Fibroblast of the conjunctiva (primary cell): ENCODE measurements at places on chromosomes 7 and 10.

GRCh38 chr10:93553482-93554315 lies 12.8 kb upstream of the FFAR4 start:
- no peak for DNase-seq

DNA sequence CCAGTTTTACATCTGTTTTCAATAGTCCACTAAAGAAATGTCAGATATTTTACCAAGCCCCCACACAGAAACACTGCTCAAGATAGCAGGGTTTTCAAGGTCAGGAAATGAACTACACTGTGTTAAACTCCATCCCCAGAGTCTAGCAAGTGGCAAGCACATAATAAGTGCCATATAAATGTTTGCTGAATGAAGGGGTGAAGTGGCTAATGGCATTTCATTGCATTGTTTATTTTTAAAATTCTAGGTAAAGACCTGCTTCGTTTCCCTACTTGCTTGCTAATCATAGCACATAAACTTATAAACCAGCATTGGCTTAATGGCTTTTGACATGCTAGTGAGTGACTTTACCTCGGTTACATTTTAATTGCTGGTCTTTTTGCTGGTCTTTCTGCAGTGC lies 322.6 kb downstream of the GRID1 start:
- DNase-seq = no peak

DNA sequence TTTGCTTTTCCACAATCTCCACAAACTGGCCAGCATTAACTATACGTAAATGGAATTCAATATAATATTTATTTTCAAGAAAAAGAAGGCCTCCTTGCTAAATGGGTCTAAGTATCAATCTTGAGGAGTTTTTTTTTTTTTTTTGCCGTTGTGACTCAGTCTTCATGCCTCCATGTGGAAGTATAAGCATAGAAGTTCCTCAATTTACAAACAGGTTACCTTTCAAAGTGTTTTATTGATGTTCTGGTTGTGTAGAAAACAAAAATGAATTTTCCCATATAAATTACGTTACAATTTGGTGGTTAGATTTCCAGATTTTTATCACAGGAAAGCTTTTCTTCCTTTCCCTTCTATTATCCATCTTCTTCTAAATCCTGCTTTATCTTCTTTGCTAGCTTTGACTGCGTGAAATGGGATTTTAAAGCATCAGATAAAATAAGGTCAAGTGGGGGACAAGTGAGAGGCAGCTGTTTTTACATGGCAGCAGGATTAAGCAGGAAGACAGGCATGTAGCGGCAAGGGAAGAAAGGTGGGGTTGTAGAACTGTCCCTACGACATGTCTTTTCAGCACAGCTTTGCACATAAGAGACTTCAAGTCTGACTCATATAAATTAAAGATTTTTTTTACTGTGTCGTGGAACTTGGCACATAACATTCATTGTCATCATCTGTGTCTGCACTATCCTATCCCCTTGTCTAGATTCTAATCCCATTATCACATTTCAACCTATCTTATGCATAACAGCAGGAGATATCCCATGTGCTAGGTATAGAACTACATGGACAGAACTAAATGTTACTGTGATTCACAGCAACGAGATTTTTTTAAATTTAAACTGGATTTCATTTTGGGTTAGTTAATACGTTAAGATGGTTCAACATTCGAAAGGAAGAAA lies 135.3 kb upstream of the FAM3C start:
- no peak for DNase-seq

DNA sequence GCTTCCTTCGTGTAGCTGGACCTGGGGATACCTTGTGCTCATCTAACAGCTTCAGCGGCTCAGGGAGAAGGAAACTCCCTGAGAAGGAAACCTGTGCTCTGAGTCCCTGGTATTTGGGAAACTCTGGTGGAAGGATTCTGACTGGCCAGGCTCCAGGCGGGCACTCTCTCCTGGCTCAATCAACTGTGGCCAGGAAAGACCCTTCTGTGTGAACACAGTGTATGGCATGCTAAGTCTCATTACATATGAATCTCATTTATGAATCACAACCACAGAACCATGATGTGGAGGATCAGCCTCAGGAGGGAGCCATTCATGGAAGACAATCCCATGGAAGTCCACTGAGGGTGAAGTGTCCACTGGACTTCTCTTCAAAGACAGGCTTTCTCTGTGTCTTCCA lies 20.9 kb downstream of the NPS start:
- no peak for DNase-seq

- DNase-seq = no peak
Measured at GRCh38 chr10:12636571-12636970, 287.2 kb downstream of the CAMK1D start.

DNA sequence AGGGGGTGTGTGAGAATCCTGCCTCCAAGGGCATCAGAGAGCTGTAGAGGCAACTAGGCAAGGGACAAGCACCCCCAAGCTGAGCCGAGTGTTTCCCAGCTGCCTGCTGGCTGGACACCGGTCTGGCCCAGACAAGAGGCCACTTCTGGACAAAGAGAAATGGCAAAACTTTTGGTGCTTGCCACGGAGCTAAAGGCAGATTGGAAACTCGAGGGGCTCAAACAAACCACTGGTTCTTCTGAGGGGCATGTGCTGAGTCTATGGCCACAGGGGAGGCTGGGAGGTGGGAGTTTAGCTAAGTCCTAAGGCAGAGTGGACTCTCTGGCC lies 66.5 kb upstream of the INPP5A start:
- DNase-seq = no peak

GRCh38 chr7:43076189-43076605 lies 36.2 kb upstream of the HECW1 start:
- peak; percentile 36 for DNase-seq

DNA sequence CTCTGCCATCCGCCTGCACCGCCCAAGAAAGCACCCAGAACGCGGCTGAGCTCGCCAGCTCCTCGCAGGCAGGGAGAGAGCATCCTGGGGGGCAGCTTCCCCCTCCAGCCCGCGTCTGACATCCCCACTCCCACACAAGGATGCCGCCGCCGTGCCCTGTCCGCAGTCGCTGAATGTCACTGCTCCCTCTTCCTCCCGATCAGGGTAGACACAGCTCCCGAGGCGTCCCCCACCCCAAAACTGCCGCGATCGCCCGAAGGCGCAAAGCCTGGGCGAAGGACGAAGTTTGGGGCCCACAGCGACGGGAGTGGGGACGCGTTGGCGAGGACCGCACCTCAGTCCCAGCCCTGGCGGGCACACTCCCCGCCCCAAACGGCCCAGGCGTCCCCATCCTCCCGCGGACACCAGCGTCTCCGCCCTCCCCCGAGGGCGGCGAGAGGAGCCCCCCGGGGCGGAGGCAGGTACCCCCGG lies 1.5 kb upstream of the KAT6B start:
- DNase-seq = no peak

DNA sequence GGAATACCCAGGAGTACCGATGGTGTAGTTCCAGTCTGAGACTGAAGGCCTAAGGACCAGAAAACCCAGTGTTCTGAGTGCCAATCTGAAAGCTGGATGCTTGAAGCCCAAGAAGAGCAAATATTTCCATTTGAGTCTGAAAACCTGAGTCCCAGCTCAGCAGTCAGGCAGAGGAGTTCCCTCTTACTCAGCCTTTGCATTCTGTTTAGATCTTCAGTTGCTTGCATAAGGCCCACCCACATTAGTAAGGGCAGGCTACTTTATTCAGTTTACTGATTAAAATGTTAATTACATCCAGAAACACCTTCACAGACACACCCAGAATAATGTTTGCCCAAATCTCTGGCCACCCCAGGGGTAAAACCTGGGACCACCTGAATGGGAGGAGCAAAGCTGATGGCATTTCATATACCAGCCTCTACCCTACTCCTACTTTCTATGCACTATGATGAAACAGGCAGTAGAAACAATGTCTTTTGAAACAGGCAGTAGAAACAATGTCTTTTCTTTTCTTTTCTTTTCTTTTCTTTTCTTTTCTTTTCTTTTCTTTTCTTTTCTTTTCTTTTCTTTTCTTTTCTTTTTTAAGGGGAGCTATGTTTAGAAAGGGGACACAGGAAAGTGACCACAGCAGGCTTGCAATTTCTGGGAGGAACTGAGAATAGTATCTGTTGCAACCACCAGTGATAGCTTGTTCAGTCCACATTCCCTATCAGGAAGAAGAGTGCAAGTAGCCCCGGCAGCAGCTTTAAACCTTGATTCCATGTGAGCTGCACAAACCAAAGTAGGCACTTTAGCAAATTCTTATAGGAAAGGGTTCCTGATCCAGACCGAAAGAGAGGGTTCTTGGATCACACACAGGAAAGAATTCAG lies 30.6 kb downstream of the FAM237B start:
- DNase-seq = no peak

DNA sequence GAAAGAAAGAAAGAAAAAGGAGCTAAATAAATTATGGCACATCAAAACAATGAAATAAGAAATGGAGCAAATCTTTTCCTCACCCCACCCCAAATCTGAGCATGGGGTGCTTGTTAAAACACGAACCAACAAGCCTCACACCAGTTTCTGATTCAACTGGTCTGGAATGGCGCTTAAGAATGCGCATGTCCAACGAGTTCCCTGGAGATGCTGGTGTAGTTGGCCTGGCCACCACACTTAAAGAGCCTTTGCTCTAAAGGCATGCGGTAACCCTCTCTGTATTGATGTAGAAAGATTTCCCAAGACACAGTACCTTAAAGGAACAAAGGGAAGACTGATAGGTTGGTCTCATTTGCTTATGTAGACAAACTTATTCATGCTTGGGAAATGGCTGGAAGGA lies 49.1 kb upstream of the STEAP1B start:
- DNase-seq = no peak

DNA sequence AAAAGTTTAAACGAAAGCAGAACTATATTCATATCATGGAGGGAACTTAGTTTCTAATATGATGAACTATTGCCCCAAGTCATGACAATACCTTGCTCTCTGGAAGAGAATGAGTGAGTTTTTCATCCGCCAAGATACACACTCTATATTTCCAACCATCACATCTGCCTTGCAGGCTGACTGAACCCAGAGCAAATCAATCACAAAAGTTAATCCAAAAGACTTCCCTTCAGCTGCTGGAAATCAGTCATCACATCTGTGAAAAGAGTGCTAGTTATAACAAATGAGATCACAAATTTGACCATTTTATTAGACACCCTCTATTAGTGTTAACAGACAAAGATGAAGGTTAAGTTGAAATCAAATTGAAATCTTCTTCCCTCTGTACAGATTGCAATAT lies 261.7 kb upstream of the PRKCQ start:
- no peak for DNase-seq

DNA sequence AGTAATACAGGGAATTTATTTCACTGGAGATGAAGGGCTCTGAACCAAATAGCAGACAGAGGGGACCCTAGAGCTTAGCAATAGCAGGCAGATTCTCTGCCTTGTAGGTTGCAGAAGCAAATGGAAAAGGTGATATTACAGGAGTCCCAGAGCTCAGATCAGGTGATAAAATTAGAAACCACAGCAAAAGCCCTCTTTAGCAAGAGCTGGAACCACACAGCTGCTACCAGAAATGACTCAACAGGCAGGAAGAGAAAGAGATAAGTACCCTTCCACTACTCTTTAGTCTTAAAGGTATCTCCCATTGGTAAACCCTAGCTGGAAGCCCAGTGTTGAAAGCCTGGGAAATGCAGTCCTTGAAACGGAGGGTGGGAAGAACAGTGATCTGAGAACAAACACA lies 535.6 kb upstream of the GHITM start:
- DNase-seq = no peak

GRCh38 chr10:62852961-62853702 lies 37.0 kb upstream of the EGR2 start:
- DNase-seq = no peak

GRCh38 chr7:150403376-150404171 lies 24.4 kb downstream of the ZNF775 start:
- no peak for DNase-seq

GRCh38 chr10:84447701-84448400 lies 119.5 kb downstream of the CCSER2 start:
- DNase-seq = no peak

DNA sequence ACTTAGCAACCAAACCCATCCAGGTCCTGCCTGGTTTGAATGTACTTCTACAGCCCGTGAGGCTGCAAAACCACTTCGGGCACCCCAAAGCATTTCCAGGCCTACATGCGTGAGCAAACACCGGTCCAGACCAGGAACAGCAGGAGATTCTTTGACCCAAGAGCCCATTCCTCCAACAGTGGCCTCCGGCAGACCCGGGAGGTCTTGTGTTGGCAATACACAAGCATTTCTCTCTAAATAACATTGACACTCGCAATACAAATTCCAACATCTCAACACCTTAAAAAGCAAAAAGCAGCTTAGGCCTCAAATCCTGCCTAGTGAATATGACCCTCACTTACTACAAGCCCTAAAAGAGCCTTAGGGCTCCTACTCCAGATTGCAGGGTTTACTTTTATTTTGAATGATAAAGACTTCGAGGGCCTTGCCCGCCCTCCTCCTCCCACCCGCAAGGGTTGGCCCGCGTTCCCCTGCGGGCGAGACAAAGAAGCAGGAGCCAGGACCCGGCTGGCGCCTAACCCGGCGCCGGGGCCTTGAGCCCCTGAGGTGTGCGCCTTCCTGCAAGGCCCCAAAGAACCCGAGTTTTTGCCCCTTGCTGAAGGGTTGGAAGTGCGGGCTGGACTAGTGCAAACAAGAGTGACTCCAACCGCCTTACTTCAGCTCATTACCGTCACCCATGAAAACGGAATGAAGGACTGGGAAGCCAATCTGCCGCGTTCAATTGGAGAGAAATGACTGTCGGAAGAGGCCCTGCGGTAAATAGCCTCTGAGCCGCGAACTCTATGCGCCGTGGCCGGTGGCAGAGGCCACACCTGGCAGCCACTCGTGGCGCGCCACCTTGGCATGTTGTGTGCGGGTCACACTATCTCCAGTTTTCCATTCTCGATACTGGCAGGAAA lies 3.4 kb upstream of the DLX6 start:
- DNase-seq = no peak

- peak; percentile 32 for DNase-seq
Measured at GRCh38 chr10:69362471-69362954, 54.2 kb downstream of the TACR2 start.

DNA sequence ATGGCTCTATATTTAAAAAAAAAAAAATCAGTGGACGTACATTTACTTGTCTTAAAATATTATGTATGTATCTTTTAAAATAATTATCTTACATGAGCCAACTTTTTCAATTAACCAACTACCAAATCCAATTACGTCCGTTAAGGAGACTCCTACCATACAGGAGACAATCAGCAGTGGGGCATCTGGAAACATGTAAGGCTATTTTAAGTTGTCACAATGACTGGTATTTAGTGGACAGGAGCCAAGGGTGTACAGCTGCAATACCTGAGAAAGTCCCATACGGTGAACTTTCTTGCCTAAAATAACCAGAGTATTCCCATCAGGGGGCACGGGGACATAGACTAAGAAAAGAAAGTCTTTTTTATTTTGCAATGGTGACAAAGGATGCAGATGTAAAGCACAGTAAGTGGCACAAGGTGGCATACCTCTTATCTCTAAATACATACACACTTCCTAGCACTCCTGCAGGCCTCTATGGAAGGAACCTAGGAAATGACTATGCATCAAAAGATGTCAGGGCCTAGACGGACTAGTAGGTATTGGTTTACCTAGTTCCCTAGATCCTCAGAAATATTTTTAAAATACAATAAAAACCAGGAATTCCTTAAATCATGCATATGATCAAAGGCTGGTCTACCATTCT lies 16.0 kb upstream of the TLL2 start:
- DNase-seq = no peak

GRCh38 chr10:122149561-122150505 lies 121.3 kb upstream of the BTBD16 start:
- no peak for DNase-seq

GRCh38 chr10:29409241-29410054 lies 120.6 kb downstream of the LYZL1 start:
- DNase-seq = peak; percentile 31
